ENCODE measurements at places on chromosomes 16 and 17.

DNA sequence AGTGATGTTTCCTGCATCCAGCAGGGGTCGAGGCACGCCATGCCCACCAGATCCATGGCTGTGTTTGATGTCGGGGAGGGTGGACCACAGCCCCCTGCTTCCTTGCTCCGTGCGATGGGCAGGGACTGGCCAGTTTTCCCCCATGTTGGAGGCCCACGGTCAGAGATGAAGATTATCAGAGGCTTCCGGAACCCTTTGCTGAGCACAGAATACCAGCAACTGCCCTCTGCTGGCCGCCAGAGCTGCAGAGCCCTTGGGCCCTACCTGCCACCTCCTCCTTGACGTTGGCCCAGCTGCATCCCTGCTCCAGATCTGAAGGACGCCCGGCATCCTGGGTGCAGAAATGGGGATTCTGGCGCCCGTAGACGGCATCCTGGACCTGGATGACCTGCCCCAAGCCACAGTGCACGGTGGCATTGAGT lies 23.7 kb upstream of the BCO1 start:
- DNase-seq: no peak

DNA sequence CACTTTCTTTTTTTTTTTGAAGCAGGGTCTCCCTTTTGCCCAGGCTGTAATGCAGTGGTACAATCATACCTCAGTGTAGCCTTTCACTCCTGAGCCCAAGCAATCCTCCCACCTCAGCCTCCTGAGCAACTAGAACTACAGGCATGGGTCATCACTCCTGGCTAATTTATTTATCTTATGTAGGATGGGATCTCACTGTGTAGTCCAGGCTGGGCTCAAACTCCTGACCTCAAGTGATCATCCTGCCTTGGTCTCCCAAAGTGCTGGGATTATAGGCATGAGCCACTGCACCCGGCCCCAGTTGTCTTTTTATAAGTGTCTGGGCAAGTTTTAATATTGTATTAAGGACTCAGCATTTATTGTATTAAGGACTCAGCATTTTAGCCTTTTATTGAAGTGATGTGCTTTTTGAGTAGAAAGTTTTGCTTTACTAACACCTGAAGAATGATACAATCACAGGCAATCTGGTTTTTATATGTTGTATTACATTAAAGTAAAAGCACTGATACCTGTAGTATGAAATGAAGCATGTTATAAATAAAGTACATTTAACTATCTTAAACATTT lies 22.9 kb downstream of the VMP1 start:
- DNase-seq: no peak

- no peak for DNase-seq
Measured at GRCh38 chr16:13039526-13039925, 138.1 kb downstream of the SHISA9 start.

DNA sequence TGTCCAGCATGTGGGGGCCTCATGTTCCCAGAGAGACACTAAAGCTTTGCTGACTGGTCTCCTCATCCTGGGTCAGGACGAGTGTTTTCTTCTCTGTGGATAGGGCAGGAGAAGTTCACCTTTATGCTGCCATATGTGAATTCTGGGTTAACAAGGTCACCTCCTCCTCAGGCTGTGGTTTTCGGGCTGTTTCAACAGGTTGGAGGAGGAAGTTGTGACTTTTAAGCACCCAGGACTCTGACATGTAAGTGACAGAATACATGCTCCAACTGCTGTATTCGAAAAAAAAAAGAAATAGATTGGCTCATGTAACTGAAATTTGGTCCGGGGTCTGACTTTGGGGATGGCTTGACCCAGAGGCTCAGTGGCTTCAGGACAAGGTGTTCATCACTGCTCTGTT lies 54.2 kb downstream of the SNX20 start:
- DNase-seq: no peak

GRCh38 chr16:64841071-64841470 lies 280.8 kb downstream of the CDH11 start:
- DNase-seq: no peak

- no peak for DNase-seq
Measured at GRCh38 chr17:45112559-45113423, 19.5 kb downstream of the PLCD3 start.
